ENCODE measurements at places on chromosomes 4 and X.
A peak's percentile ranks its signal among the peaks of the same experiment; 100 is the strongest.

DNA sequence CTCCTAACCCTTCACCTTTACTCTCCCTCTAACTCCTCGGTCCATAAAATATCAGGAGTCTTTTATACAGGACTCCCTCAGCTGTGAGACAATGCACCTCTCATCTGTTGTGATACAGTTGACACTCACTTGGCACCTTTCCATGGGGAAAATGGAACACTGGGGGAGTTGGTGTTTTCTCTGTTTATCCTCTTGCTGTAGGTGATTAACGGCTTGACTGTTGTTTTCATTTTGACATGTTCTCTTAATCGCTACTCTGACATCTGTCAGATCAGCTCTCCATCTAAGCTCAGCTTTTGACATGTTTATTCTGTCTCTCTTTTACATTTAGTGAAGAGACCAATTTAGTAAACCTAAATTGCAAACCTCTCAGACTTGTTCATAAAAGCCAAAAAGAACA is 604.8 kb downstream of the TRAM1L1 start:
- no peak for DNase-seq

DNA sequence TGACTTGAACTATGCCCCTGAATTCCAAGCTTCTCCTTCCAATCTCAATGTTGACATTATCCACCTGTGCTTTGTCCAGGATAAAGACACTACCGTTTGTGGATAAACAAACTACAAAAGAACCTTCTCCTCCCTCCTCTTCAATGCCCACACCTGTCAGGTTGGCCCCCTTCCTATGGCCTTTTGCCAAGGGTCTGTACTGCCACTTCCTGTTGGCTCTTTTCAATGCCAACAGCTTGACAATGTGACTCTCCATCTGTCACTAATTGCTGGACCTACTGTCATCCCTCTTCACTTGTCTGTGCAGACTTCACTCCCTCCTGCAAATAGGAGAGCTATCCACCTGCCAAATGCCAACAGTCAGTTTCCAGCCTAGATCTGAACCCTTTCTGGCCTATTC is 35.8 kb upstream of the MID1 start:
- DNase-seq = no peak

GRCh38 chrX:1902901-1903235 is 288.0 kb downstream of the ASMT start:
- DNase-seq = no peak

GRCh38 chr4:75598390-75598789 is 31.9 kb downstream of the CDKL2 start:
- peak; percentile 58 for DNase-seq

DNA sequence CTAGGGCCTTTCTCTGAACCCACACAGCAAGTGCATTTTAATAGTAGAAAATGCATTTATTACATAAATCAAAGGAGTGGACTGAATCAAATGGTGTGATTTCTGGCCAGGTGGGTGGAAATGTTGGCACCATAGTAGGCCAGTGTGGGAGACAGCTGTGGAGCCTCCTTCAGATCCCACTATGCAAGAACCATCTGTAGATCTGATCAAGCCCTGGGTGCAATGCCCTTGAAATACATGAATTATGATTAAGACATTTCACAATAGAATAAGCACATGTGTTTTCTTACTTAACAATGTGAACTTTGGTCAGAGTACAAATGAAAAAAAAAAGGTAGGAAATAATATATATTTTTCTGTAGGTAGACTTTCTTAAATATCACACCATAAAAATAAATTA is 204.3 kb downstream of the PCDH7 start:
- DNase-seq = no peak

- DNase-seq = peak; percentile 28
These were observed 298.8 kb upstream of the CTSO start for GRCh38 chr4:156252358-156252921.

GRCh38 chrX:120453985-120454384 is 15.1 kb downstream of the LAMP2 start:
- peak; percentile 55 for DNase-seq

DNA sequence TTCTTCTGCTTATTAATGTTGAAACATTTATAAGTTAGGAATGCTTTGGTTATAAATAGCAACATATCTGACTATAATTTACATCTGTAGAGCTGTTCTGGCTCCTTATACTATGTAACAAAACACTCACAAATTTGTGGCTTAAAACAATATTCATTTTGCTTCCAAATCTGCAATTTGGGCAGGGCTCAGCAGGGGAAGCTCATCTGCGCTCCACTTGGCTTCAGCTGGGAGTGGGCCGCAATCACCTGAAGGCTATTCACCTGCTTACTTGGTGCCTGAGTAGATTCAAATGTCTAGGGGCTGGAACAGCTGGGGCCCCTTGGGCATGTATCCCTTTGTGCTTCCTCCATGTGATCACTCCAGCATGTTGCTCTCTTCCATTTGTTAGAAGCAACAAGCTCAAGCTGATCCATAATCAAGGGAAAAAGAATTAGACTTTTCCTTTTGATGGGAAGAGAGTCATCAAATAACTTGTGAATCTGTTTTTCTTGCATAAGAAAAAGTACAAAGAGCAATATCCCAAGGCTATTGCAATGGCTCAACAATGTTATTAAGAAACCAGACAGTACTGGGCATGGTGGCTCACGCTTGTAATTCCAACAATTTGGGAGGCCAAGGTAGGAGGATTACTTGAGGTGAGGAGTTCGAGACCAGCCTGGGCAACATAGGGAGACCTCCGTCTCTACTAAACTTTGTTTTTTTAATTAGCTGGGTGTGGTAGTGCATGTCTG is 34.8 kb upstream of the CBR4 start:
- no peak for DNase-seq

GRCh38 chr4:18813055-18813454 is 791.5 kb upstream of the LCORL start:
- no peak for DNase-seq

GRCh38 chr4:152382057-152382785 is 153.7 kb downstream of the FBXW7 start:
- DNase-seq = no peak

GRCh38 chrX:2427147-2427546 is 73.6 kb downstream of the DHRSX start:
- no peak for DNase-seq

- DNase-seq = peak; percentile 28
These were observed 325.3 kb upstream of the FTHL17 start for GRCh38 chrX:31397119-31397518.

- DNase-seq = no peak
These were observed 5.0 kb downstream of the GPR78 start for GRCh38 chr4:8585186-8585585.

All from HFFc6 (cell line).